Activated CD4-positive, alpha-beta memory T cell treated with anti-CD3 and anti-CD28 coated beads, Interleukin-2, amount 10 ng/mL, durations not matched to agents 7 days and 5 days (primary cell): ENCODE measurements at places on chromosomes 11 and 22.

DNA sequence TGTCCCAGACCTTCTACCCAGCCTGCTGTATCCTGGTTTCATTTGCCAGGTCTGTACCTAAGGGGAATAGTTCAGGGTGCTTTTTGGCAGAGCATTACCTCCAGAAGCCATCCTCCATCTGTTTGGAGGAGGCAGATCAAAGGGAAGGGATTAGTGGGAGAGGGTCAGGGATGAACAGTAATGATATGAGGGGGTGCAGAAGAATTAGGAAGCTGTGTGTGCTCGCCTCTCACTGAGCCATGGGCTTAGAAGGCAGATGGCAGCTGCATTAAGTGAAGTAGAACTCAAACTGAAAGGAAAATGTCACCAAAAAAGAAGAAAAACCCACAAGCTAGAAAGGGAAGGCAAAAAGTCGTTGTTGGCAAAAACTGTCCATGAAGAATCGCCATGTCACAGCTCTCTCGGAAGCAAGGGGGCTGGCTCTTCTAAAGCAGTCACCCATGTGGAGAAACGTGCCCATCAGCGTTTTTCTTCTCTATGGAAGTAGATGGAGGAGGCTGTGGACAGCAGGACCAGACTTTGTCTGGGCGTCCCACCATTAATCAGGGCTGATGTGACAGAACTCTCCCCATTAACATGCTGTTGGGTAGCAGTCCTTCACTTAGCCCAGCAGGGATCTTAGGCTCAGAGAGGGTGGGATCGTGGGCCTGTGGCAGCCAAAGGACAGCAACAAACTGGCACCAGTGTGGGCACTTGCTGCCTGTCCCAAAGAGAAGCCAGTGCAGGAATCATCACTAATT is 46.8 kb downstream of the CEP164 start:
- no peak for DNase-seq

DNA sequence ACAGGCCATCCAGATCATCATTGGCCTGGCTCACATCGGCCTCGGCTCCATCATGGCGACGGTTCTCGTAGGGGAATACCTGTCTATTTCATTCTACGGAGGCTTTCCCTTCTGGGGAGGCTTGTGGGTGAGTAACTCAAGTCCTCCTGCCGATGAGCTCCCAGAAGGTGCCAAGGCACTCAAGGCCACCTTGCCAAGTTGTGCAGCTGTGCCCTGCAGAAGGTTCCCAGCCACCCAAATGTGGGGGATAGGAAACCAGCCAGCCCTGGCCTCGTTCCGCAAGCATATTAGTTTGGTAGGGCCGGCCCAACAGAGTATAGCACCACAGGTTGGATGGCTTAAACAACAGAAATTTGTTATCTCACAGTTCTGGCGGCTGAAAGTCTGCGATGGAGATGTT is 4.0 kb downstream of the MS4A8 start:
- no peak for DNase-seq

GRCh38 chr11:14774721-14775120 is 117.3 kb downstream of the CYP2R1 start:
- DNase-seq = no peak

- no peak for DNase-seq
Observed at GRCh38 chr11:26909991-26910591, 83.8 kb upstream of the FIBIN start.

DNA sequence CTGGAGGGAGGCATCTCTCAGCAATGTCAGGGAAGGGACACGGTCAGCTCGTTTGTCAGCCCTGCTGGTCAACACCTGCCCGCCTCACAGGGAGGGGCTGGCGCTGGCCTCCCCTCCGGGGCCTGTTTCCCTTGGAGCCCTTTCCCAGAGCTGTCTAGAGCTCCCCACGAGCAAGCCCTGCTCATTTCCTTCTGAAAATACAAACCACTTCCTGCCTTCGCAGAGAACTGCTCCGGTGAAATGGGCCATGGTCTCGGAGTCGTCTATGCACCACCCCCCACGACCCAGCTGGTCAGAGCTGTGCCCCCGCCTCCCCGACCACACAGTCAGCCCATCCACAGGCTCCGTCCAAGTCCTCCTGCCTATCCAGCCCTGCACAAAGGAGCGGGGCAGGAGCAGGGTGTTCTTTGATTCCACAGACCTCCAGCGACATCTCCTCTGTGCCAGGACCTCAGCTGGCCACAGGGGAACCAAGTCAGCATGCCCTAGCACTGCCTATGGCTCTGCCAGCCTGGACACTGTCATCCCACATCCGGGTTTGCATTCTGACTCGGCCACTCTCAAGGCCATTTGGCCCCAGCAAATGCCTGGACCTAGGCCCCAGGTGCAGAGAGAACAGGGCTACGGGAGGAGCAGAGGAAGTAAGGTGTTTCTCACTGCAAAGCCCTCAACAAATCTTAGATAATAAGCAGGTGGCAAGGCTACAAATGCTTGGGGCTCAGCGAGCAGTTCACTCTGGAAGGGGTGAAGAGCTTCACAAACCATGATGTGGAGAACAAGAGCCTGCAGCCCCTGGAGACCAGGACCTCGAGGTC is 82.1 kb upstream of the WNT11 start:
- DNase-seq = peak; percentile 26

- peak; percentile 47 for DNase-seq
Observed at GRCh38 chr11:20156280-20156875, 3.9 kb downstream of the DBX1 start.

DNA sequence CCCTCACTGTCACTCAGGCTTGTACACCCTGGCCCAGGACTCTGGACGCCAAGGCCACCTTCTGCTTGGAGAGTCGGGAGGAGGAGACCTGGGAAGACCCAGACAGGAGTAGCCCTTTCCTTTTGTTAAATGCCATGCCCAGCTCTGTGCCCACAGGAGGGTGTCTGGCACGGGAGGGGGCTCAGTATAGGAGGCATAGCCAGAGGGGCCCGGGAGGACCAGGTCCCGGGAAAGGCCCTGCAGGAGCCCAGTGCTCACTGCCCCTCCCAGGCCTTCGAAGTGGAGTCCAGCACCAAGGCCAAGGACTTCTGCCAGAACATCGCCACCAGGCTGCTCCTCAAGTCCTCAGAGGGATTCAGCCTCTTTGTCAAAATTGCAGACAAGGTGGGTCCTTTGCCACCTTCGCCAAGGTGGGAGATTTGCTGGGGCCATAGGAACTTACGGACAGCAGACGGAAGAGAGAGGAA is 79.0 kb downstream of the MYO7A start:
- no peak for DNase-seq

DNA sequence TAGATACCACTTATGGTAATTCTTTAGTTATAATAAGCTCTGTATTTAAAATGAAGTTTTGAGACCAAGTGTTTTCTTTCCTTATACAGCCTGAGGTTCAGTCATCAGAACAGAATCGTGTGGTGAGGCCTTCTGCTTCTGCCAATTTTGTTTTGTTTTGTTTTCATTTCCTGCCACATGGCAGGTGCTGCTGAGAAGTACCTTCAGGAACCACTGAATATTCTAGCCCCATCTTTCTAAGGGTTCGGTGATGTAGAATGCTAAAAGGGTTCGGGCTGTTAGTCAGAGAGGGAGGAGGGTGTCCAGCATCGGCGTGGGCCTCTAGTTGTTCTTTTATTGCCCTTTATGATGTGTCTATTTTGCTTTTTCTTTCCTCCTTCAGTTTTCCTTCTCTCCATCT is 25.8 kb downstream of the TNRC6B start:
- DNase-seq = peak; percentile 42

DNA sequence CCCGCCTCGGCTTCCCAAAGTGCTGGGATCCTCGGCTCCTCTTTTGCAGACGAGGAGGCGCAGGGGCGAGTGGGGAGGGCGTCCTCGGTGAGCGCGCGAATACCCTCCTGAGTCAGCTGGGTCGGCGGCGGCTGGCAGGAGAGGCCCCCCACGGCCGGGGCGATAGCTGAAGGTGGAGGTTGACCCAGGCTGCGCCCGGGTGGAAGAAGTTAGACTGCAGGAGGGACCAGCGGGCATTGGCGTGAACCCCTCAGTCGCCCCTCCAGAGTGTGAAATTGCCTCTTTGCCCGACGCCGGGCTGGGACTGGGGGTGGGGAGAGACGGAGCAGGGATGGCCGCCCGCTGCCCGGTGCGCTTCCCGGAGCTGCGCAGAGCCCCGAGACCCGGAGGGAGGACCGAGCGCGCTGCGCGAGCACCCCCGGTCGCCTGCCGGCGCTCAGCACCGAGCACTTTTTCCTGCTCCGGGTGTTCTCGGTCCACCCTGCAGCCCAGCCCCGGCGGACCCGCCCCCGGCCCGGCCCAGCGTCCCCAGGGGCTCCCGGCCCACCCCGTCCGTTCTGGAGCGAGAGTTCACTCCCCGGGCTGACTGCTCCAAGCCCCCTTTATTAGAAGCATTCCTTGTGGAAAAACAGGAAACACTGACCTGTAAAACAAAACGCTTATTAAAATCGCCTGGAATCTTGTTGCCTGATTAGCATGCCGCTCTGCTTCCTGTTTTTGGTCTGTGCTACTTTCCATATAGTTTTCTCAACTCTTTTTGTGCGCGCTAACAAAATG is 13.7 kb upstream of the CPT1A start:
- no peak for DNase-seq

DNA sequence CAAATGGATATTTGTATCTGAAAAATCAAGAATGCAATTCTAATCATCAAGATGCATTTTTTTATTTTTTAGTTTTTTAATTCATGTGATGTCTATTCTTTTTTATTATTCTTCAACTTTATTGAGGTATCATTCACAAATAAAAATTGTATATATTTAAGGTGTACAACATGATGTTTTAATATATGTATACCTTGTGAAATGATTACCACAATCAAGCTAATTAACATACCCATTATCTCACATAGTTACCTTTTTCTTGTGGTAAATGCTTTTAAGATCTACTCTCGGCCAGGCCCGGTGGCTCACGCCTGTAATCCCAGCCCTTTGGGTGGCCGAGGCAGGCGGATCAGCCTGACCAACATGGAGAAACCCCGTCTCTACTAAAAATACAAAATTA is 3.7 kb downstream of the HBB start:
- DNase-seq = no peak

GRCh38 chr22:43926349-43926710 is 2.7 kb downstream of the PNPLA3 start:
- DNase-seq = no peak

DNA sequence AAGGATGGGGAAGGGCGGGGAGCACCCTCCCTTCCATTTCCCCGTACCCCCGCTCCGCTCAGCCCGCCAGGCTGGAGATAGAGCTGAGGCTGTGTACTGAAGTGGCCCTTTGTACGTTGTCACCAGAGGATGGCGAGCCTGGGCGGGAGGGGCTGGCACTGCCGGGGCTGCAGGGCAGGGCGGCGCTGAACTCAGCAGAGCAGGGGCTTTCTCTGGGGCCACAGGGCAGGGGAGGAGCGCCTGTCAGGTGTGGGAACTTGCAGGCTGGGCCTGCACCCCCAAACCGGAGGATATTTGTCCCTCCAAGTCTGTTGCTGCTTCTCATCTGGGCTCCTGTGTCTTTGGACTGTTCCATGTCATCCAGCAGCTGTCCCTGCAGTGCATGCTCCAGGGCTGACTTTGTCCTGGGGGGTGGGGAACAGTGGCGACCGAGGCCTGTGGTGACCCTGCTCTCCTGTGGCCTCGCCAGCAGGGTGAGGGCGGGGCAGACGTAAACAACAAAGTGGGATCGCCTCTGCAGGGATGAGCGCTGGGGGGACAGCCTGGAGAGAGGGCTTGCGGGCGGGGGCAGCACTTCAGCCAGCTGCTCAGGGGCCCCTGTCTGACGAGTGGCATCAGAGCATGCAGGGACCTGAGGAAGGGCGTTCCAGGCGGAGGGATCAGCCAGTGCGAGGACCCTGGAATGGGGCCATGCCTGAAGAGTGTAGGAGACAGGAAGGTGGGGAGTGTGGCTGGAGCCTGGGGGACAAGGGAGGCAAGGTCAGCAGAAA is 13.1 kb downstream of the MGAT3 start:
- no peak for DNase-seq

- DNase-seq = no peak
Observed at GRCh38 chr11:102950622-102951081, 4.9 kb downstream of the MMP13 start.

GRCh38 chr11:127233998-127234397 is 233.4 kb upstream of the KIRREL3 start:
- DNase-seq = no peak

GRCh38 chr11:116958246-116958645 is 120.8 kb upstream of the APOA1 start:
- DNase-seq = no peak

DNA sequence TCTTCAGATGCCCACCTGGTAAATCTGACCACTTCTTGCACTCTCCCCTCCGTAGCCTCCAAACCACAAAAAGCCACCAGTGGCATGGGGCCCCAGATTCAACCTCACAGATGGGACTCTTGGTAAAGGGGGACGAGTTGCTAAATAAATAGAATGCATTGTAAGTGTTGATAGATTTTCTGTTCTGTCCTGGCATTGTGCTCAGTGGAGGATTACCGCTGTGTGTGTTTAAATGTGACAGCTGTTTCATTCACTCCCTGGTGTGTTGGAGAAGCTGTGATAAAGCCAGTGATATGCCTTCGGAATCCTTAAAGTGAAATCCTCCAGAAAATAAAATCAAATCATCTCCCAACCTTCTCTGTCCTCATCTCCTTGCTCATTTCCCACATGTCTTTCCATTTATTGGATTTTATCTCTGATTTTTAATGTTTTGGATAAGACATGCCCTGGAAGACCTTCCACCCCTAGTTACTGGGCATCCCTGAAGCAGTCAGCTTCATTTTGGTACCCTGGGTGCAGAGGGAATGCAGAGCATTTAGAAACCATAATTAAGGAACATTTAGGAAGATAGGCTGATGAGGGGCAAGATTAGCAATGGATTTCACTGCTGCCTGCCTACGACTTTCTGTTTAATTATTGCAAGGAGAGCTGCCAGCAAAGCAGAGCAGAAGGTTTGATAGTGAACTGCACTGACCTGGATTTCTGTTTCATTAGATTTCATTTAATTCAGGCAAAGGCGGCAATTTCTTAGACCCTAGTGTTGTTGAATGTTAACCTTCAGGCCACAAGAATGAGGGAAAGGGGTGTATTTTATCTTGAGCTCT is 460.9 kb upstream of the KIRREL3 start:
- no peak for DNase-seq

GRCh38 chr11:62554387-62555167 is 8.0 kb upstream of the AHNAK start:
- no peak for DNase-seq

- no peak for DNase-seq
Observed at GRCh38 chr11:115919341-115920091, 415.3 kb upstream of the CADM1 start.

DNA sequence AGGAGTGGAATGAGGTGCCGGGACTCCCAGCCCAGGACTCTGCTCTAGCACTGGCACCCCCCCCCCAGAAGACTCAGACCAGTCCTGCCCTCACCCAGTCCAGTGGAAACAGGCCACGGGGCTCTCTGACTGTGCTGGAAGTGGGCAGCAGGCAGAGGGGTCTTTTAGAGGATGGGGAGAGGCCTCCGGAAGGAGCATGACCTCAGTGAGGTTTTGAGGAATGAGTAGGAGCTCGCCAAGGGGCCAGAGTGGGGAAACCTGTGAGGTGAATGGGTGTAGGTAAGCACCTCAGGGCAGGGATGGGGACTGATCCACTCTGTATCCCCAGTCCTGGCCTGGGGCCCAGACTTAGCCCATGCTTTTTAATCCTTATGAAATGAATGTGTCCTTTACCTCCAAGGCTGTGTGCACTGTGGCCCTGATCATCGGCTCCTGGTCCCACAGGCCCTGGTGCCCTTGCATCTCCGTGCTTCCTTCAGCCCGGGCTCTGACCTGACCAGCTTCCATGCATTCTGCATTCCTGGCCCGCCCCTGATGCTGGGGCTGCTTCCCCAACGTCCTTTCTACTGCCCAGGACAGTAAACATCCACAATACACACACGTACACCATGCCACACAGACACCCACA is 24.4 kb upstream of the RFPL3 start:
- no peak for DNase-seq
